GM12865 (cell line): ENCODE measurements at places on chromosomes 11 and 22.

DNA sequence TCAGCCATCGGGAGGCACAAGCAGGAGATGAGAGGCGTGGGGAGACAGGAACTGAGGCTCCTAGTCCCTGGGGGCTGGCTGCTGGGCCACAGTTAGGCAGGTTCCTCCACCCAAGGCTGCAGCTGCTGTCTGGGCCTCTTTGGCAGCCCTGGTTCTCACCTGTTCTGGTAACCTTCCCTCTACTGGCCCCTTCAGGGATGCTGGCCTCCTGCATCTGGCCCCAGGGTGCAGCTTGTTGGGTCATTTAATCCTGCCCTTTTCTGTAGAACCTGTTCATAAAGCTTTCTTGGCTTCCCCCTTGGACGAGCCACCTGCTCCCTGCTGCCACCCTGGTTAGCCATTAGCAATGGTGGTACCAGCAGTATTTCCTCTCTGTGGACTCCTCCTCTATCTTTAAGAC lies 5.5 kb downstream of the USH1C start:
- DNase-seq, result no peak

DNA sequence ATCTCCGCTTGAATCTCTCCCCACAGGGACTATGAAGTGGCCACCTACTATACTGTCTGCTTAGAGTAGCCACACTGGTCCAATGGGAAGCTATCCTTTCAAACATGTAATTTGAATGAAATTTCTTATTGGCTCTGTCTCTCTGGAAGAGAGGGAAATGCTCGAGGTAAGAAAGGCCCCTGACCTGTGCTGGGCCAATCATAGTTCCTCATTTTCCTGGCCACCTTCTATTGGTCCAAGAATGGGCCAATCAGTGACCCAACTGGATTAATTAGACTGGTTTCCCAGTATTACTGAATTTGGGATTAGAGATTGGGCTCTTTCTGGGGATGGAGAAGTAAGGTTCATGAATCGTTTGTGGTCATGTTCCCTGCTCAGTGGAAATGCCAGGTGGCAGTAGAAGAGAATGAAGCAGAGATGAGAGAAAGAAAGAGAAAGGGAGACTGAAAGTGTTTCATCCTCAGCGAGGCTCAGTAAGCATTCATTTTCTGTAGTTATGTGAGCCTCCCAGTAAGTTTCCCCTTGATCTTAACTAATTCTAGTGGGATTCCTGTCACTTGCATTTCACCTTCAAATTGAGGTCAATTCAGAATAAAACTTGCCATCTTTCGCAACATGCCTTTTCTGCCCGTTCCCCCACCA lies 8.4 kb upstream of the MMP20 start:
- no peak for DNase-seq

DNA sequence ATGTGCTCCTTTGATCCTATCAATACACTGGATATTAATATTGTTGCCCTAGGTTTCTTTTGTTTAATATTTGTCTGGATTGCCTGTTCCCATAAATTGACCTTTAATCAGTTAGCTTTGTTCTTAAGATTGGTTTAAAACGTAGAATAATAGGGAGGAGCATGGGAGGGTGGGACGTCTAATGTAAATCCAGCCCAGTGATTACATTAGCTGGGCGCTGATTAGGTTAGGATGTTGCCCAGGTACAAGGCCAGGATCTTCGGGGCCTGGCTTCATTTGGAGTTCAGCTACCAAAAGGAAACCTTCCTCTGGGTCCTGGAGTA lies at the start of gene SRSF8:
Gene SRSF8, plus strand, starts transcription at position 204 of the 323 bp plus-strand sequence. CDS start 308 bp downstream, outside the sequence.
- no peak for DNase-seq

GRCh38 chr11:70331901-70332300 lies 61.4 kb downstream of the PPFIA1 start:
- DNase-seq, result no peak

- DNase-seq, result no peak
Observed at GRCh38 chr11:57562596-57562995, 4.9 kb downstream of the UBE2L6 start.

DNA sequence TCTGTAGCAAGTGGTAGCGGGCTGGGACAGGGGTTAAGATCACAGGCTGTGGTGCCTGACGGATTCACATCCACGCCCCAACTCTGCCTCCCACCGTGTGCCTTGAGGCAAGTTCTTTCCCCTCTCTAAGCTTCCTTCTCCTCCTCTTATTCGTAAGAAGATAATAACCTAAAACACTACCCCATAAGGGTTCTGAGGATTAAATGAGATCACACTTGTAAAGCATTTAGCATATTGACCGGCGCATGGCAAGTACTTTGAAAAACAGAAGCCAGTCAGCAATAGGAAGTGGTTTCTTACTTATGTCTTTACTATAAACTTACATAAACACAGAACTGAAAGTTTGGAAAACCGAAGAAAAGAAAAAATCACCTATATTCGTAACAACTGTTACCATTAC lies 15.5 kb upstream of the LMO2 start:
- DNase-seq, result no peak

DNA sequence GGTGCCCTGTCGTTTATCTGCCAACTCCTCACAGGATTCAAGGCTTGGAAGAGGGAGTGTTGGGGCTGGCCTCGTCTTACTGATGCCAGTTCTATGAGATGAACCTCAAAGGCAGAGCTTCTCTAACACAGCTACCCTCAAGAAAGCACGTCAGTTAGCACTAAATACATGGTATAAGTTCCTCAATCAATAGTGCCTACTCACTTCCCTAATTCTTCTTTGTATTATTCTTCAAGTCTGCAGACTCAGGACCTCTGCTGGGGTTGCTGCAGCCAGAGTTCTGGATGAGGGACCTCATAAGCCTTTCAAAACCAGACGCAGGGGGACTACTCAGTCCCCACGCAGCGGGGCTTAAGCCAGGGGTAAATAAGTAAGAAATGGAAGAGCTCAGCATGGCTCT lies 118.3 kb downstream of the VPREB1 start:
- no peak for DNase-seq

DNA sequence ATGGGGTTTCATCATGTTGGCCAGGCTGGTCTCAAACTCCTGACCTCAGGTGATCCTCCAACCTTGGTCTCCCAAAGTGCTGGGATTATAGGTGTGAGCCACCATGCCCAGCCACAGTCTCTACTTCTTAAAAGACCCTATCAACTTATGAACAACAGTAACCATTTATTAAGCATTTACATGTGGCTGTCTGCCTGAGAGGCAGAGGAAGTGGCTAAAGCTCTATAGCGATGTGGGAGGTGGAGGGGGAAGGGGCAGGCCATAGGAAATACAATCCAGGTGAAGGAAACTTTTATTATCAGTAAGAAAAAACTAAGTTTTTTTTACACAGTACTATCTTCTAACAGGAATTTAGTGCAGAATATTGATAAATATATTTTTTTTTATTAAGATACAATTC lies 87.8 kb upstream of the PHOX2A start:
- no peak for DNase-seq

DNA sequence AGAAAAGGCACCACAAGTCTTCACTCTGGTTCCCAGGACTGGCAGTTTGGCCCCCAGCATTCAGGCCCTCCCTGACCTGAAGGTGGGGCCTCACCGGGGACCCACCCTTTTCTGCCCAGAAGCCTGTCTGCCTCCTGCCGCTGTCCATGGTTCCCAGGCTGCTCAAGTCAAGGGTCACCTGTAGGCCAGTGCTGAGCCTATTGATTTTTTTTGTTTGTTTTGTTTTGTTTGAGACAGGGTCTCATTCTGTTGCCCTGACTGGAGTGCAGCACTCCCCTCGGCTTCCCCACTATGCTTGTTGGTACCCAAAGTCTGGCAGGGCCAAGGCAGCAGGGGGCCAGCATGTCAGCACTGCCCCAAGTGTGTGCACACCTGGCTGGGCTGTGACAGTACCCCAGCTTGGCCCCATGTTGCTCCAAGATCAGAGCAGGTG lies 11.0 kb upstream of the MED17 start:
- no peak for DNase-seq

- peak; percentile 40 for DNase-seq
Observed at GRCh38 chr11:12196308-12196707, 85.9 kb downstream of the MICAL2 start.

- DNase-seq, result no peak
Observed at GRCh38 chr11:2414616-2415015, 14.1 kb downstream of the TSSC4 start.

DNA sequence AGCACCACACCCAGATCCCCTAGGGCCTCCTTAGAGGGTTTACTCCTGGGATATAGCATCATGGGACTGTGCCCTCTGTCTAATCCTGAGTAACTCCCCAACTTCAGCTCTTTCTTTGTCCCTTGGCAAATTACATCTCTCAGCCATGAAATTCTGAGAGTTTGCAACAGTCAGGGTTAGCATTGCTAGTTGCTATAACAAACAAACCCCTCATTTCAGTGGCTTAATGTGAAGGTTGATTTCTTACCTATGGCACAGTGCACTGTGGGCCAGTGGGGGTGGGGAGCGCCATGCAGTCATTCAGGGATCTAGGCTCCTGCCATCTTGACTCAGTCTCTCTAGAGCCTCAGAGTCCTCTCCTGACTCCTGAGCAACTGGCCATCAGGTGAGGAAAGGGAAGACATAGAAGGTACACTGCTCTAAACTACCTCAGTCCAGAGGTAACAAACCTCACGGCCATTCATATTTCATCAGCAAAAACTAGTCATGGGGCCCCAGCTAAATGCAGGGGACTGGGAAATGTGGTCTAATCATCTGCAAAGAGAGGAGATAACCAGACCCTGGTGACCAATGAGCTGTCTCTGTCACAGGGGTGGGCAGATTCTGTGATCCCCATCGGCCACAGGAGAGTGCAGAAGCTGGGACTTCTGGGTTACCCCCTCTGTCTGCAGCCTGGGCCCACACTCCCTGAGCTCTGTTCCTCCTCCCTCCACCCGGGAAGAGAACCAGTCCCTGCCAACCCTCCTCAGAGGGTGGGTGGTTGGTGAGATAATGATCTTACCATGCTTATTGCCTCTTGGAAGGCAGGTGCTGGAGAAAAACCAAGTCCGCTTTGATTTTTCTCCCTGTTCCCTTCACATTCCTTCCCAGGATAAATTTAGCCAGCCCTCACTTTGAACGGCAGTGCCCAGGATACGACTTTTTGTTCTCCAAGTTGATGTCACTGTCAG lies 17.5 kb downstream of the PRG3 start:
- no peak for DNase-seq

GRCh38 chr11:128888034-128888985 lies 2.8 kb upstream of the KCNJ5 start:
- DNase-seq, result no peak

GRCh38 chr11:111762981-111763643 lies 3.1 kb downstream of the PPP2R1B start:
- DNase-seq, result no peak

GRCh38 chr22:19115628-19116027 lies 6.6 kb downstream of the DGCR2 start:
- no peak for DNase-seq

DNA sequence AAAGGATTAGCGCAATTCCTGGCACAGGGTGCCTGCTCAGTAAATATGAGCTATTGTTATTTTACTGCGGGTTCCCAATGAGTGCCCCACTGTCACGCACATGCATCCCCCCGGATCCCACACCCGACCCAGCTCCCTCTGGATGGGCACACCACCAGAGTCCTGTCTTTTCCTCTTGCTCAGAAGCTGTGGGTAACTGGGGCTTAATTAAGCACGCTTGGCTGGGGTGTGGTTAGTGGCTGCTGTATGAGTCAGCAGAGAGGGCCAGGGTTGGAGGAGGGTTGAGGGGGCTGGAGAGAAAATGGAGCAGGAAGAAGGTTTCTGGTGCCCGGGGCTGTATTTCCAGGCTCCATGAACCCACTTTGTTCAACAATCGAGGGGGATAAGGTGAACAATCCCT lies 30.3 kb upstream of the NECTIN1 start:
- peak; percentile 13 for DNase-seq

DNA sequence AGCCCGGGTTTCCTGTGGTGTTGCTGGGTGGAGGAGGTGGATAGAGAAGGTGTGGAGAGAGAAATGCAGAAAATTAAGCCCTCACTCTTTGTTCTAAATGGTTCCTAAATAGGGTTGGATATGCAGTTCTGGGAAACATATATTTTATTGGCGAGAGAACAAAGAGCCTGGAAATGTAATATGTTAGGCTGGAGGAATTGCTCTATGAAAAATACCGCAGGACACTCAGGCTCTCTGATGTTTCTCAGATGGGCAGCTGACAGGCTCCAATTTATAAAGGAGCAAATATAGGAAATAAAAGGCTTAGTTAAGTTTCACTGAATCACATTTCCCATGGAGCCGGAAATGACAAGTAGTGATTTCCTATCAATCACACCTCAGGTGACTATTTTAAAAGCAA lies 428.0 kb downstream of the TMEM135 start:
- no peak for DNase-seq

DNA sequence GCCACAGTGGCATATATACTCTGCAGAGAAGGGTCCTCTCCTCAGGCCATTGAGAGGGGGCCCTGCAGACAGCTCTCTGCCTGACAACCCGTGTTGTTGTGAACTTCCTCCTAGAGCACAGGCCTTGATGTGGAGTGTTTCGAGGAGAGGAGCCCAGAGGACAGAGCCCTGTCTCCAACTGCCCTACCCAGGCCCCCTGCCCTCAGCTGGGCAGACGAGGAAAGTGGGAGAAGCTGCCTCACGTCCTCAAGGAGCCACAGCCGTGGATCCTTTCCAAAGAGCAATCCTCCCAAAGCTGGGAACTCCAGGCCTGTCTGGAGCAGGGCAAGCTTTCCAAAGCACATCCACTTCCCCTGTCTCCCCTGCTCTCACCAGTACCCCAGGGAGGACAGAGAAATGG lies 10.7 kb downstream of the LMO1 start:
- DNase-seq, result no peak

DNA sequence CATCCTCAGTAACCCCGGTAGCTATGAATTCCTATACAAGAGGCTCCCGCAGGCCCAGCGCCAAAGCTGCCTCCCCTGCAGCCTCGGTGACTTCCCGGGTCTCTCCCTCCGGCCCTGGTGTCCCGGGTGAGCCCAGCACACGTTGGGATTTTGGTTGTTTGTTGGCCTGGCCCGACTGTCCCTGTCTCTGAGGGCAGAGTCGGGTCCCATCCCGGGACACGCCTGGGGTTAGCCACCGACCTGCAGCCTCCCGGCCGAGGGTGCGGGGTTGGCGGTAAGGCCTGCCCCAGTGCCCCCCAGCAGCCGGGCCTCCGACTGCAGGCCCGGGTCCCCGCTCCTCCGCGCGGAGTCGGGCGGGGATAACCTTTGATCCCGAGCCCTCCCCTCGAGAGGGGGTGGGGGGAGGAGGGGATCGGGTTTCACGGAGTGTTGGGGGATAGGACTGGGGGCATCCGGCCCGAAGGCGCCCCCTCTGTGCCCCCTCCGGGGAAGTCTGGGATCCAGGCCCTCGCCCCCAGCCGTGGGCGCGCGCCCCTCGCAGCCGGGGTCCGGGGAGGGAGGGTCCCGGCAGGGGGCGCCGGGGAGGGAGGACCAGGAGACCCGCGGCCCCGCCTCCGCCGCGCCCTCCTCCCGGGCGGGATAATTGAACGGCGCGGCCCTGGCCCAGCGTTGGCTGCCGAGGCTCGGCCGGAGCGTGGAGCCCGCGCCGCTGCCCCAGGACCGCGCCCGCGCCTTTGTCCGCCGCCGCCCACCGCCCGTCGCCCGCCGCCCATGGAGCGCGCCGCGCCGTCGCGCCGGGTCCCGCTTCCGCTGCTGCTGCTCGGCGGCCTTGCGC lies at the start of gene FBLN1:
Gene FBLN1, plus strand, starts transcription at position 669 of the 835 bp plus-strand sequence. Its CDS starts 103 bp downstream, at position 772.
- no peak for DNase-seq

DNA sequence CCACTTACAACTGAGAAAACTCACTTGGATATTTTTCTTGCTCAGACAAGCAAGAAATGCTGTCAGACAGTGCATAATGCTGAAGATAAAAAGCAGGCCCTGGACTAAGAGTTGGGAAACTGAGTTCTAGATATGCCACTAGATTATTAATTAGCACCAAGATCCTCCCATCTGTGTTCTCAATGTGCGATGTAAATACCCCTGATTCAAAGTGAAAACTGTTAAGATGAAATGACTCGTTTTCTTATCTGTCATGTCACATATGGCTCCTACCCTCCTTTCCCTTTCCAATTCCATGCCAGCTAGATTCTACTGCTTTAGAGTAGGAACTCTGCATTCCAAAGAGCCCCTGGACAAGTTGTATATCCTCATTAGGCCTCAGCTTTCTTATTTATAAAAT lies 88.9 kb upstream of the CLNS1A start:
- peak; percentile 42 for DNase-seq
